ENCODE measurements at places on chromosomes 6 and 20. TPM values are rescaled to one million over a fixed set of nuclear protein-coding genes. Genes with fewer than 3 reads are reported as not detected.

Gene CASS4
- total RNA-seq, result 4.0 TPM

Gene CGA
- not detected for total RNA-seq

Gene NOX3
- not detected for total RNA-seq

Gene MACROD2
- total RNA-seq, result 0.81 TPM

Gene FNDC1
- under 0.01 TPM for total RNA-seq

Gene CLIC1
- 794 TPM for total RNA-seq

Gene MEI4
- 1.3 TPM for total RNA-seq

Gene ANKS1A
- total RNA-seq, result 17.5 TPM

Gene NOP56
- total RNA-seq, result 183 TPM

Gene UBE2C
- total RNA-seq, result 3.8 TPM

Gene EDN1
- under 0.01 TPM for total RNA-seq

Gene TBX18
- total RNA-seq, result under 0.01 TPM

Gene PAX1
- under 0.01 TPM for total RNA-seq

Gene DYNLT1
- 35.0 TPM for total RNA-seq

Gene C20orf204
- 3.0 TPM for total RNA-seq

Gene FAM217A
- total RNA-seq, result not detected

Gene IP6K3
- not detected for total RNA-seq

Gene FAM229B
- 5.1 TPM for total RNA-seq

Gene SLC9A8
- total RNA-seq, result 21.8 TPM

Gene C6orf132
- under 0.01 TPM for total RNA-seq

Gene C6orf52
- not detected for total RNA-seq

Gene RIPOR3
- total RNA-seq, result 32.6 TPM

Measured in hematopoietic multipotent progenitor cell (in vitro differentiated cells).